IMR-90 (cell line): ENCODE measurements at places on chromosomes 16 and 17.
A peak's percentile ranks its signal among the peaks of the same experiment; 100 is the strongest.

GRCh38 chr17:12227547-12227946 lies 206.9 kb downstream of the MAP2K4 start:
- H3K27ac ChIP-seq, result no peak overlapping the region
- H3K27me3 ChIP-seq, result peaks cover 12% of the 10 kb centered on the region
- H3K36me3 ChIP-seq, result no peaks in the 10 kb centered on the region
- H3K4me1 ChIP-seq, result peaks cover 14% of the 10 kb centered on the region

DNA sequence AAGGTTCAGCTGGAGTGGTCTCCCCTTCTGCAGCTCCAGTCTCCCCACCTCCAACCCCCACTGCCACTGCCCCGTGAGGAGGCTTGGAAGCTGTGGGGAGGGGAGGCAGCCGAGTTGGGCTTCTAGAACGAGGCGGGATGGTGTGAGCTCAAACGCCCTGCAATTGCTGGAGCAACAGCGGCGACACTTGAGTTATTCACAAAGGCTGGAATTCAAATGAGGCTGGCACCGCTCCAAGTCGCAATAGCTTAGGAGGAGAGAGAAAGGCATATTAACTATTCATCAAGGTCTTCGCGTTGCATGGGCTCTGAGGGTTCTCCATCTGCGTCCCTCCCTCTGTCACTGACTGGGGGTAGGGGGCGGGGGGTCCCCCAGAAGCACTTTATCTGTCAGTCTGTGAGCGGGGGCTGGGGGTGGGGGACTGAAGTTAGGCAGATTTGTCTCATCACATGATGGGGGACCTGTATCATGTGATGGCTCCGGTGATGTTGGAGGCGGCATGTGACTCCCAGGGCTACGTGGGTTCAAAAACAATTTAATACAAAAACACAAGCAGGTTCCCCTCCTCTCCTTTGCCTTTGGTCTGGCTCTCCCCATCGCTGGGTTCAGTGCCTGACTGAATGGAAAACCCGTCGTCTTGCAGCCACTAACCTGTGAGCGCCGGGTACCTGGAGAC lies 70.5 kb downstream of the RBBP6 start:
- H3K4me1 ChIP-seq, result peaks cover 6% of the 10 kb centered on the region
- peak overlapping the region; percentile 5; the same call in 1 of the 2 replicates for H3K4me3 ChIP-seq
- DNase-seq, result peak; percentile 31
- H3K36me3 ChIP-seq, result no peaks in the 10 kb centered on the region
- H3K27me3 ChIP-seq, result peaks cover 26% of the 10 kb centered on the region

DNA sequence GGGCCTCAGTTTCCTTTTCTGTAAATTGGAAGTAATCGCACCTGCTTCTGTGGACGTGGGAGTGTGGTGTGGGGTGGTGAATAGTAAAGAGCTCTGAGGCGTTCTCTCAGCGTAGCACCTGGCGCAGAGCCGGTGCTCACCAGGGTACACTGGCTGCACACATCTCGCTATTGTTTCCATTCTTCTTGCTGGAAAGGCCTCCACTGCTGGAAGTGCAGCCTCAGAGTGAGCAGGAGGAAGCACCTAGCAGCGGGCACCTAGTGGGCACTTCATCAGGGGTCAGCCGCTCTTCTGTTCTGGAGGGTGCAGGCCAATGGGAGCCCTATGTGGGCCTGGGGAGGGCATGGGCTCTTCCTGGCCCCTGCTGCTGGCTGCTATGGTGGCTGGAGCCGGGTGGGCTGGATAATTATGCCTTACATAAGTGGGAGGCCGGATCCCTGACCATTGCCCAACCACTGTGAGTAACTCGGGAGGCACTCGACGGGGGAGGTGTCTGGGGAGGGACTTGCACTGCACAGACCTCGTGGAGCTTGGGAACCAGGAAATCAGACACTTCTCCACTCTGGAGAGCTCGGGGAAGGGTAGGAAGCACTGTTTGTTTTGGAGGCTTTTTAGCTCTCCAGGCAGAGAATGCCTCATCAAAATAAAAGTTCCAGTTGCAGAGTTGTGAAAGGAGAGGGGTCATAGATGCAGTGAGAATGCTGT lies 1.7 kb downstream of the MAP2K3 start:
- H3K4me3 ChIP-seq, result peak overlapping the region; percentile 84
- DNase-seq, result peak; percentile 99
- H3K4me1 ChIP-seq, result peaks cover 52% of the 10 kb centered on the region
- H3K27ac ChIP-seq, result peak overlapping the region; percentile 83
- no peaks in the 10 kb centered on the region; the same call in none of the 2 replicates for H3K36me3 ChIP-seq
- no peaks in the 10 kb centered on the region for H3K27me3 ChIP-seq

DNA sequence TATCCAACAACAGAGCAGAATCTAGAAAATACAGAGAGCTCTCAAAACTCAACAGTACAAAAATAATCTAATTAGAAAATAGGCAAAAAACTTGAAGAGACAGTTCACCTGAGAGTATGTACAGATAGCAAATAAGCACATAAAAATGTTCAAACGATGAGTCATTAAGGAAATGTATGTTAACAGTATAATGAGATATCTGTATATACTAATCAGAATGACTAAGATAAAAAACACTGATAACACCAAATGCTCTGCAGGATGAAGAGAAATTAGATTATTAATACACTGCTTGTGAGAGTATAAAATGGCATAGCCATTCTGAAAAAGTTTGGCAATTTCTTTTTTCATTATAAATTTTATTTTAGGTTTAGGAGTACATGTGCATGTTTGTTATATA lies 1307.6 kb upstream of the GOT2 start:
- no peak for DNase-seq
- no peaks in the 10 kb centered on the region for H3K27me3 ChIP-seq

- peaks cover 34% of the 10 kb centered on the region for H3K27me3 ChIP-seq
- H3K27ac ChIP-seq, result no peak overlapping the region
- no peaks in the 10 kb centered on the region for H3K4me1 ChIP-seq
These were observed 16.8 kb upstream of the ASGR2 start for GRCh38 chr17:7131423-7131791.

GRCh38 chr17:81549031-81549557 lies 3.1 kb downstream of the FAAP100 start:
- peaks cover 14% of the 10 kb centered on the region for H3K4me1 ChIP-seq
- H3K27me3 ChIP-seq, result no peaks in the 10 kb centered on the region
- peaks cover 50% of the 10 kb centered on the region for H3K36me3 ChIP-seq
- DNase-seq, result no peak
- no peak overlapping the region for H3K4me3 ChIP-seq
